ENCODE measurements at places on chromosomes 2 and 18. TPM values are rescaled to one million over a fixed set of nuclear protein-coding genes. Genes with fewer than 3 reads are reported as not detected.

The NEURL3 gene
- total RNA-seq, result 0.16 TPM

DNA sequence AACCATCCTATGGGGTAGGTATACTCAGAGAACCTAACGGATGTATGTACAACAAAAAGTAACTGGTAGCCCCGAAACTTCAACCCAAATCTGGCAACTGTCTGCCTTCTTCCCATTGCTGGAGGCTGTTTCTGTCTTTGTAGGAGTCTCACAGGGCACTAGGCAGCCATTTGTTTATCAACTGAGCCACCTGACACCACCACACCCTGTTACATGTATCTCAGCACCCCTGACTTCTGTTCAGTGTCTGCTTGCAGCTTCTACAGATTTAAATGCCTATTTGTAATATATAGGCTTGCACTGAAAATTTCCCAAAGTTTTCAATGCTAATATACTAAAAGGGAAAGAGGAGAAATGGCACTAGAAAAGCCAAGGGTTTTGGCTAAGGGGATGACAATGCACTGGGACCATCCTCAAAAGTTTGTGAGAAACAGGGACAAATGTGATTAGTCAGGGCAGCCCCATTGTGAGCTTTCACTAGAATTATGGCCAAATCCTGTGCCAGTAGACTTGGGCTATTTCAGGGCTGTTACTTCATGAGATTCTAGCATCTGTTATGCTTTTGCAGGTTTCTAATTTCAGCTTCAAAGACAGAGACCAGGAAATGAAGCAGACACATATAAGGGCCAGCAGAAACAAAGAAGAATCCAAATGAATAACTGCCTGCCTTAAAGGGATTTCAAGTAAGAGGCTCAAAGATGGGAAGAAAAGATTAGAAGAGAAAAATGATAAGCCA lies 103.3 kb downstream of the MYO5B start:
- no peaks in the 10 kb centered on the region for H3K36me3 ChIP-seq
- no peak overlapping the region for H3K4me3 ChIP-seq
- H3K27me3 ChIP-seq, result peaks cover 9% of the 10 kb centered on the region
- H3K4me1 ChIP-seq, result no peaks in the 10 kb centered on the region
- no peak for DNase-seq

DNA sequence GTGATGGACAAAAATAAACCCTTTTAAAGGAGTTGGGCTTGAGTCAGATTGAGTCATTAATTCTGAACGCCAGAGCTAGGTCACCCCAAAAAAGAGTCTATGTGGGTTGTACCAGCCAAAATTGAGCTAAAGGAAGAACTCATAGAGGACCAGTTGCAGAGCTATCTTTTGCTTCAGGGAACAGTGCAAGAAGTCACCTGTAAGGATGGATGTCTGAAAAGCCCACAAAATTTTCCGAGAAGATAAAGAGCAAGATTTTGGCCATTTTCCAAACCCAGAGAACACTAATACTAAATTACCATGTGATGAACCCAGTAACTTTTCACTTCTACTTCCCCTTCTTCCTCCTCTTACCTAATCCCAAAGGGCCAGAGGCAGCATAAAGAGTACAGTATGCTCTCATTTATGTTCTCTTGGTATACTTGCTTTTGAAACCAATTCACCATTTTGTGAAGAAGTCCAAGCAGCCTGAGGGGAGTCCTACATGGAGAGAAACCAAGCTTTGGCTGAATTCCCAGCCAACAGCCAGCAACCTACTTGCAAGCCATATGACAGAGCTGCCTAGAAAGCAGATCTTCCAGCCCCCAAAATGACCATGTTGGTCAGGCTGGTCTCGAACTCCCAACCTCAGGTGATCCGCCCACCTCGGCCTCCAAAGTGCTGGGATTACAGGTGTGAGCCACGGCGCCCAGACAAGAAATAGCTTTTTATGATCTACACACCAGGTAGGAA lies 551.7 kb downstream of the SATB2 start:
- H3K27me3 ChIP-seq, result no peaks in the 10 kb centered on the region
- H3K36me3 ChIP-seq, result no peaks in the 10 kb centered on the region
- H3K4me1 ChIP-seq, result no peaks in the 10 kb centered on the region
- H3K4me3 ChIP-seq, result no peak overlapping the region

The VWC2L gene
- not detected for total RNA-seq

The LIMS2 gene
- total RNA-seq, result 8.2 TPM

The OR6B2 gene
- not detected for total RNA-seq

The COL3A1 gene
- 0.43 TPM for total RNA-seq

The LINC00305 gene
- not detected for total RNA-seq

DNA sequence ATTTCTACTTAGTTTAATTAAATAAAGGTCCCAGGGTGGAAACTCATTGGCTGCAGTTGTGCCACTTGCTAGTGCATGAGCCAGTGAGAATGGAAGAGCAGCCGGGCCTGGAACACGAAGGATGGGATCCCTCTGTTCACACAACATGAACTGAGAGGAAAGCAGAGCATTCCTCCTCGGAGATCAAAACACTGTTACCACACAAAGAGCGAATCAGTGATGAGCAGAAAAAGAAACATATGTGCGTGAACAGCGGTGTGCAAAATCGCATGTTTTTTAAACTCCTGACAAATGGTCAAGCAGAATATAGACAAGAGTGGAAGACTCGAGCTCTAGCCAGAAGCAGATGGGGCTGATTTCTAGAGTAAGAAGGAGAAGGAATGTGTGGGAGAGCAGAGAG lies 28.4 kb upstream of the ANKRD44 start:
- DNase-seq, result no peak
- H3K36me3 ChIP-seq, result no peaks in the 10 kb centered on the region
- peak overlapping the region; percentile 14 for H3K27ac ChIP-seq
- no peak overlapping the region for H3K4me3 ChIP-seq
- H3K27me3 ChIP-seq, result no peaks in the 10 kb centered on the region

The HOXD12 gene
- not detected for total RNA-seq

The DES gene
- not detected for total RNA-seq

DNA sequence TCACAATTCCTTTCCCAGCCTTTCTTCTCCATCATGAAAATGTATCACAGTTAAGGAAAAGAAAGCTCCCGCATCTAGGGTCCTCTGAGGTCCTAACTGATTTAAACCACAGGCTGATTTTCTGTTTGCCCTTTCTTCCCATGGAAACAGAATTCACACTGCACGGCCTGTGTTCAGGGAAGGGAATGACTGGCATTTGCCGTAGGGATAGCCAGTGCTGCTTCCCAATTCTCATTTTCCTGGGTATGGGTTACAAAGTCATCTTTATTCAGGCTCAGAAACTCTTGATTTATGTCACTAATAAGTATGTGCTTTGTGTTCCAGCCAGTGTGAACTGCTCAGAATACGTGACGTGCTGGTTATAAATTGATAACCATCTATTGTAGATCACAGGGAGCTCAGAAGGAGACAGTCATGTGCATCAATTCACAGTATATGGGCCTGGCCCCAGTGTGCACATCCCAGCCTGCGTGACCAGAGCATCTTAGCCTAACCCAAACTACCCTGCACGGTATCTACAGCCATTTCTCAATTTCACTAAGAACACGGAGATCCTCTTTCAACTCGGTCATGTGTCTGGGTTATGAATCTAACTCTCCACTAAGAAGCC lies 163.3 kb downstream of the LRRC30 start:
- no peak overlapping the region for H3K4me3 ChIP-seq
- H3K36me3 ChIP-seq, result no peaks in the 10 kb centered on the region
- H3K4me1 ChIP-seq, result no peaks in the 10 kb centered on the region

GRCh38 chr2:63735931-63736330 lies 105.8 kb upstream of the UGP2 start:
- no peak for DNase-seq
- no peaks in the 10 kb centered on the region for H3K4me1 ChIP-seq
- no peak overlapping the region for H3K4me3 ChIP-seq
- no peaks in the 10 kb centered on the region for H3K36me3 ChIP-seq
- H3K27me3 ChIP-seq, result peaks cover 10% of the 10 kb centered on the region

The TMBIM1 gene
- total RNA-seq, result 69.6 TPM

- peaks cover 12% of the 10 kb centered on the region for H3K36me3 ChIP-seq
- peak overlapping the region; percentile 25 for H3K27ac ChIP-seq
- no peak for DNase-seq
- peaks cover 36% of the 10 kb centered on the region for H3K4me1 ChIP-seq
Observed at GRCh38 chr2:105906481-105906880, 161.8 kb downstream of the NCK2 start.

DNA sequence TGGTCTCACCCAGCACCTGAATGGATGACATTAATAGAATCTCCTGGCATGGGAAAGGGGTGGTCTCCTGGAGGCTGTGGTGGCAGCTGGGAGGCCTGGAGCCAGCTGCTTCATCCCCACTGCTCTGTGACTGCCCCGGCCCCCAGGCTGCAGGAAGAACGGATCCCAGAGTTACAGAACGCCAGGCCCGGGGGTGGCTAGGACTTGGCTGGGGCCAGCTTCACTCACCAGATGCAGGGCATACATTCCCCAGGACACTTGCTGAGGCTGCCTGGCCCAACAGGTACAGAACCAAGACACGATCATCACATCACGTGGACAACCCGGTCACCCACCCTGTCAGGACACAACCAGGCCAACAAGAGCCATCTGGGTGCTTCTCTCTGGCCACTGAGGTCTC lies 178.6 kb upstream of the SALL3 start:
- no peaks in the 10 kb centered on the region for H3K4me1 ChIP-seq
- no peak for DNase-seq
- no peaks in the 10 kb centered on the region for H3K27me3 ChIP-seq
- no peaks in the 10 kb centered on the region for H3K36me3 ChIP-seq

The ARHGAP15 gene
- total RNA-seq, result 54.1 TPM

The SOX11 gene
- not detected for total RNA-seq

- H3K36me3 ChIP-seq, result no peaks in the 10 kb centered on the region
- no peak overlapping the region for H3K4me3 ChIP-seq
- DNase-seq, result no peak
Observed at GRCh38 chr2:20421336-20421987, 25.4 kb upstream of the RHOB start.

DNA sequence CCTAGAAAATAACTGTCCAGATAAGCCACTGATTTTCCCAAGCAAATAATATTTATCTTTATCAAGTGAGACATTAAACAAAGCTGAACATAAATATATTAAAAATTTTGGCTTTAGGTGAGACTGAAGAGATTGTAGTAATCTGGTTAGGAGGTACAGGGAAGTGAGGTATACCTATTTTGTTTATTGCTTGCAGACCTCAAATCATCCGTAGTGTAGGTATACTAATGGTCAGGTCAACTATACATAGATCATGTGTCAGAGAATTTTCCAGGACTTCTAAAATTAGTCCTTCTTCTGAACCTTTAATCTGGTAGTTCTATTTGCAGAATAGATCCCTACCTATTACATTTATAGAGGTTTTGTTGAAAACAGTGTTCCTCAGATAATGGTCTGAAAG lies 41.5 kb downstream of the SP140 start:
- H3K27ac ChIP-seq, result peak overlapping the region; percentile 44
- H3K4me3 ChIP-seq, result no peak overlapping the region
- H3K4me1 ChIP-seq, result peaks cover 80% of the 10 kb centered on the region
- H3K36me3 ChIP-seq, result peaks cover 96% of the 10 kb centered on the region
- DNase-seq, result no peak

DNA sequence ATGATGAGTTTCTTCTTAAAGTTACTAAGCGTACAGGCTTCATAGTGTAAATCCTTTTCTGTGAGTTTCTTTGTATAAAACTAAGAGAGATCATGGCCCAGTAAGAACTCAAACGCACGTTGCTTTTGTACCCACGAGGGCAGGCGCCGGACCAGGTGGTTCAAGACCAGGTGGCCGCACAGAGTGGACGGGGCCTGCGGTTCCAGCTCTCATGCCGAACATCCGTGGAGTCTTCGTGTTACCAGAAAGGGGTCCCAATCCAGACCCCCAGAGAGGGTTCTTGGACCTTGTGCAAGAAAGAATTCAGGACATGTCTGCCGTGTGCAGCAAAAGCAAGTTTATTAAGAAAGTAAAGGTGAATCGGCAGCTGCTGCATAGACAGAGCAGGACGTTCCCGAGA lies 53.0 kb downstream of the KCNG2 start:
- no peaks in the 10 kb centered on the region for H3K36me3 ChIP-seq
- H3K4me3 ChIP-seq, result no peak overlapping the region
- DNase-seq, result no peak
- no peaks in the 10 kb centered on the region for H3K4me1 ChIP-seq
- peaks cover 1% of the 10 kb centered on the region for H3K27me3 ChIP-seq

GRCh38 chr2:102206666-102207341 lies 20.0 kb downstream of the IL1RL2 start:
- no peak for DNase-seq
- H3K36me3 ChIP-seq, result no peaks in the 10 kb centered on the region
- H3K27me3 ChIP-seq, result peaks cover 12% of the 10 kb centered on the region
- H3K4me1 ChIP-seq, result no peaks in the 10 kb centered on the region
- no peak overlapping the region for H3K4me3 ChIP-seq
- H3K27ac ChIP-seq, result no peak overlapping the region

DNA sequence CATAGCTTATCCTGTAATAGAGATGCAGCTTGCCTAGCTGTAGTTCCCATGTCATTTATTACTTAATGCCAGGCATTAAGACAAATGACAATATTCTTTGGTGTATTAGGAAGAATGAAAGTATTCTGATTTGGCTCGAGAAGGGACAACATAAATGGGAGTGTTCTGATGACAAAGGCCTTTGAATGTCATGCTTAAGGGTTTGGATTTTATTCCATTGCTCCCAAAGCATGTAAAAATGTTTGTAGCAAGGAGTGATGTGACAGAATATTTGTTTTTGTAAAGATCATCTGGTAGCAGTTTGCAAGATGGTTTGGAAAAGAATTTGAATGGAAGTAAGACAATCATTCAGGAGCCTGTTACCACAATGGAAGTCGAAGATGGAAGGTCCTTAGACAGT lies 30.4 kb downstream of the EEF1B2 start:
- H3K27ac ChIP-seq, result no peak overlapping the region
- H3K4me3 ChIP-seq, result no peak overlapping the region
- H3K4me1 ChIP-seq, result no peaks in the 10 kb centered on the region
- no peak for DNase-seq
- no peaks in the 10 kb centered on the region for H3K36me3 ChIP-seq

GRCh38 chr2:71827524-71827901 lies 320.1 kb downstream of the CYP26B1 start:
- no peak for DNase-seq
- no peaks in the 10 kb centered on the region for H3K4me1 ChIP-seq
- no peaks in the 10 kb centered on the region for H3K36me3 ChIP-seq
- no peaks in the 10 kb centered on the region for H3K27me3 ChIP-seq
- no peak overlapping the region for H3K4me3 ChIP-seq

DNA sequence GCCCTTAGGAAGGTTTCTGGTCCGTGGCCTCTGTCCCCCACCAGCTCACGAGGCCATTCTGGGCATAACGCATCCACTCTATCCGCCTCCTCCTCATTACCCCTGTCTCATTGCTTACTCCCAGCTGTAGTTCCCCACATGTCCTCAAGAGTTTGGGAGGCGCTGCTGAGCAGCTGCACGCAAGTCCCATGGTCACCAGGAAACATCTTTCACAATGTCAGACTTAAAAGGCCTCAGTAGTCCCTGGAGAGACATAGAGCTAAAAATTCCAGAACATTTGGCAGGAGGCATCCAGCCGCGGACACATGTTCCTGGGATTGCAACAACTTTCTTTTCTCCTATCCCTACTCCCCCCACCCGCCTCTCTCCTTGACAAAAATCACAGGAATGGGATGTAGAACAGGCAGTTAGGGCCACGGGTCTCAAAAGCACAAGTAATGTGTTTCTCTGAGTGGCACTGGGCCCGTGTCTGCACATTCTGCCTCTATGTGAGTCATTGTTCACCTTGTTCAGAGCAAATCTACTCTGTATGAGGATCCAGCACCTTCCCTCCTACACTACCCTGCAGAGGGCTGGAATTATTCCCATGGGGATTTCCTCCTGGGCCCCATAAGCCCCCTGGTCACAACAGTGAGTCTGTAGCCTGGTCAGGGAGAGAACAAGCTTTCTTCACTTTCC lies 8.1 kb downstream of the LBH start:
- no peak overlapping the region for H3K4me3 ChIP-seq
- peak; percentile 62 for DNase-seq
- H3K4me1 ChIP-seq, result peaks cover 64% of the 10 kb centered on the region

- H3K4me1 ChIP-seq, result no peaks in the 10 kb centered on the region
- no peak overlapping the region for H3K4me3 ChIP-seq
- peaks cover 22% of the 10 kb centered on the region for H3K27me3 ChIP-seq
- H3K27ac ChIP-seq, result no peak overlapping the region
Observed at GRCh38 chr2:215903203-215903602, 110.1 kb downstream of the MREG start.

The ZEB2 gene
- total RNA-seq, result 53.2 TPM
